Osteoblast (primary cell): ENCODE measurements at places on chromosomes 3 and 15. TPM values are rescaled to one million over a fixed set of nuclear protein-coding genes. Genes with fewer than 3 reads are reported as not detected.
A peak's percentile ranks its signal among the peaks of the same experiment; 100 is the strongest.

GRCh38 chr3:89955156-89955555, 847.7 kb downstream of the EPHA3 start:
- DNase-seq: no peak

GRCh38 chr3:43243590-43244587, 42.5 kb upstream of the SNRK start:
- no peak for DNase-seq

Gene UQCRC1
- total RNA-seq: 299 and 308 TPM in 2 replicates

- DNase-seq: peak; percentile 86
Observed at GRCh38 chr15:79408041-79408440, 24.1 kb upstream of the MINAR1 start.
